CD4-positive, alpha-beta memory T cell (primary cell): ENCODE measurements at places on chromosomes 2 and 18. TPM values are rescaled to one million over a fixed set of nuclear protein-coding genes. Genes with fewer than 3 reads are reported as not detected.

CSRNP3 gene
- not detected for total RNA-seq

DNA sequence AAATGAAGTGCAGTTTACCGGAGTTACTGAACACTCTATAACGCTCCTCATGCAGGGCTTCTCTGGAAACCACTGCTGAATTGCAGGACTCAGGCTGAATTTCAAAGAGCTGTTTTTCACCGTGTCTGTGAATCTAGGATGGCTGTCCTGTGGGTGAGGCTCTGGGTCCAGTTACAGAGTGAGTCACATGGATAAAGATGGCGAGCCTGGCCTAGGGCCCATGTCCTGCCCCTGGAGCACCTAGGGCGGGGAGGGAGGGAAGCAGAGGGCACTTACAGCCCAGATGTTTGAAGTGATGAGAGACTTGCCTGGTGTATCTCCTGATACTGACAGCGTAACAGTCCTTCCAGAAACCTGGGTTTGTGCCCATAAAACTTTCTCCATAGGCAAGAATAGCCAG, 583.0 kb downstream of the IRS1 start:
- DNase-seq = no peak

DNA sequence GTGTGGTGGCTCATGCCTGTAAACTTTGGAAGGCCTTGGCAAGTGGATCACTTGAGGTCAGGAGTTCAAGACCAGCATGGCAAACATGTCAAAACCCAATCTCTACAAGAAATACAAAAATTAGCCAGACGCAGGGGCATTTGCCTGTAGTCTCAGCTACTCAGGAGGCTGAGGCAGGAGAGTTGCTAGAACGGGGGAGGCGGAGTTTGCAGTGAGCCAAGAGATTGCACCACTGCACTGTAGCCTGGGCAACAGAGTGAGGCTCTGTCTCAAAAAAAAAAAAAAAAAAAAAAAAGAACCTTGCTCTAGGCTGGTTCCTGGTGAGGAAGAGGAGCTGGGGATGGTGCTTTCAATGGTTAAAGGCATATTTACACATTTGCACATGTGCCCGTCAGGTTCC, 129.4 kb downstream of the LYPD6B start:
- no peak for DNase-seq

DNA sequence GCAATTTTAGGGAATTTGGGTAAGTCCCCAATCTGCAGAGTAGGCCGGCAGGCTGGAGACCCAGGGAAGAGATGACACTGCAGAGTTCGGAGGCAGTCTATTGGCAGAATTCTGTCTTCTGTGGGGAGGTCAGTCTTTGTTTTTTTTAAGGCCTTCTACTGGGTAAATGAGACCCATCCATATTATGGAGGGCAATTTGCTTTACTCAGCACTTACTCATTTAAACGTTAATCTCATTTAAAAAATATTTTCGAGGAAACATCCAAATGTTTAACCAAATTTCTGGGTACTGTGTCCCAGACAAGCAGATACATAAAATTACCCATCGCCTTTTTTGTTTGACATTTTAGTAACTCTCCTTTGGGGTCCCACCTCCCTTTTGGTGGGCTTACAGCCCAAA, 139.5 kb downstream of the IRS1 start:
- no peak for DNase-seq

DNA sequence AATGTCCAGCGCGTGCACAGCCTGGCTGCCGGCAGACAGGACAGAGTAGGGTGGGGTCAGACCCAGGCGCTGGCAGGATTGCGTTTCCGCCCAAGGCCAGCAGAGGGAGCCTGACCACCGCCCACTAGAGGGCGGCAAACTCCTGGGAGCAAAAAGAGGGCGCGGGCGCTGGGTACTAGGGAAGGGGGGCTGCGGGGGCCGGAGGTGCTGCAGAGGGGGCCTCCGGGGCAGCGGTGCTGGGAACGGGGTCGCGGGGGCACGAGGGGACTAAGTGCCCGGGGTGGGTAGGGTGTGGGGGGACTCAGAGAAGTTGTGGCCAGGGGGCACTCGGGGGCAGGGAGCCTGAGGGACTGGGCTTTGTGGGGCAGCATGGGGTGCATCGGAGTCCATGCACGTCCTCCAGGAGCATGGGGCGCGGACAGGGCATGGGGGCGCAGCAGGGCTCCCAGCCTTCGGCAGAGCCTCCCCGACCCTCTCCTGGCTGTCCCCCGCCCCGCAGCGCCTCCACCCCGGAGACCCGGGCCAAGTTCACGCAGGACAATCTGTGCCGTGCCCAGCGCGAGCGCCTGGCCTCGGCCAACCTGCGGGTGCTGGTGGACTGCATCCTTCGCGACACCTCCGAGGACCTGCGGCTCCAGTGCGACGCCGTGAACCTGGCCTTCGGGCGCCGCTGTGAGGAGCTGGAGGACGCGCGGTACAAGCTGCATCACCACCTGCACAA, 3.2 kb downstream of the TEKT4 start:
- peak; percentile 45 for DNase-seq

DNAJC5G gene
- total RNA-seq = not detected

DNA sequence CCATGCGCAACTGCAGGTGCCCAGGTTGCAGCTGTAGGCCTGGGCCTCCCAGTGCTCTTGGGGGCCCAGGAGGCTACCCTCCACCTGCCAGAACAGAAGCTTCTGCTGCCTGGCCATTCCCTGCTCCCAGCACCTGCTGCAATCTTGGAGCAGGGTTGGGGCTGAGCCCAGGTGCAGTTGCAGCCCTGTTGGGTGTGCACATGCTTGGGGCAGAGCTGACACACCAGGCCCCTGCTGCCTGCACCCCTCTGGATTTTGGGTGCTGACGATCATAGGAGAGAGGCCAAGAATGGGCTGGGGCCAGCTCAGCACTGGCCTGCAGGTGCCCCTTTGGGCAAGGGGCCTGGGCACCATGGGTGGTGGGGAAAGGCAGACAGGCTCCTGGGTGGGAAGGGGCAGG, 20.5 kb upstream of the SP140L start:
- DNase-seq = no peak

- no peak for DNase-seq
Measured at GRCh38 chr18:27276479-27276878, 91.4 kb upstream of the CHST9 start.

DNA sequence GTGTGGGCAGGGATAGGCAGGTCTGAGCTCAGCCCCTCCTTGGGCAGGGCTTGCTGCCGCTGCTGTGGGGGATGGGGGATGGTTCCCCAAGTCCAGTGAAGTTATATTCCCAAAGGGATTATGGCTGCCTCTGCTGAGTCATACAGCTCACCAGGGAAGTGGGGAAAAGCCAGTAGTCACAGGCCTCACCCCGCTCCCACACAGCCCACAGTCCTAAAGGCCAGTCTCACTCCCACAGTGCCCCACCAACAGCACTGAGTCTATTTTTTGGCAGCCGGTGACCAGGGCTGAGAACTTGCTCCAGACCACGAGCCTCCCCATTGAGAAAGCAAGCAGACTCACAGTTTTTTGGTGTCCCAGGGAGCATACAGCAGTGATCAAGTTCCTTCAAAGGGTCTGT, 173.3 kb downstream of the OSR1 start:
- no peak for DNase-seq

GRCh38 chr2:241534701-241535375, 23.7 kb upstream of the BOK start:
- DNase-seq = no peak

REEP1 gene
- not detected for total RNA-seq

- DNase-seq = no peak
Measured at GRCh38 chr2:134683561-134684112, 35.2 kb downstream of the TMEM163 start.

ITPRIPL1 gene
- total RNA-seq = 11.7 TPM

DNA sequence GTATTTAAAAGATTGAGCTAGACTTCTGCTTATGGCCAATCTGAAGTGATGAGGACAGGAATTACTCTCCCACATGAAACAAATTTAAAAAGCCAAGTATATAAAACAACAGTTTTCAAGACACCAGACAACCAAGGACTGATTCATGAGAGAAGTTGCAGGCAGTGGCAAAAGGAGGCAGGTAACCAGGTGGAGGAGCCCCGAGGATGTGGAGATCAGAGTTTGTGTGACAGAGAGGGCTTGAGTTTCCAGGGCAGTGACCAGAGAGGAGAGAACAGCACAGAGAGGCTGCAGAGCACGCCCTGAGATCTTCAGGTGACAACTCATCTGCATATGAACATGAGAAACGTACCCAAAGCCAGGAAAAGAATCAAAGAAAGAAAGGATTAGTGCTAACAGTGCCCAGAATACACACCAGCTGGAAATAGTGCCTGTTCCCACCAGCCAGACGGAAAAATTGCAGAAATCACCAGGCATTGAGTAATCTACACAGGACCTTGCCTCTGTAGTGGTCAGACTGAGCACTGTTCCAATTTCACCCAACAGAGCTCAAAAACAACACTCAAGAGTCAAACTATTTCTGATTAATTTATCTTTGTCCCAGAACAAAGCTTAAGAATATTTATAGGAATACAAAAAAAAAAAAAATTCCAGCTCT, 173.1 kb downstream of the SEPTIN10 start:
- no peak for DNase-seq

DNA sequence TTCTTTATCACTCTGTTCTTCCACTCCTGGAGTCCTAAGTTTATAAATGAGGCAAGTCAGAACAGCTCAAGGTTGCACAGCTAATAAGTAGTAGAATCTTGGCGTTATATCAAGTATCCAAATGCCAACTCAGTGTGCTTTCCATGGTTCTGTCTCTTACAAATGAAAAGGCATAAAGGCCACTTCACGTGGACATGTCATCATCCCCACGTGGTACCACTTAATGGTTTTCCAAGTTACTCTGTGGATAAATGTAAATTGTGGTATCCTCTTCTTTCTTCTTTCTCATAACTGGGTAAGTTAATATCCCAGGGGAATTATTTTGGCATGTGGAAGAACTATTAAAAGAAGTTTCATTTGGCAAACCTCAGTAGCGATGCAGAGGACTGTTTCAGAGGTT, 131.5 kb upstream of the L3MBTL4 start:
- DNase-seq = no peak

GRCh38 chr2:221532641-221533040, 39.5 kb downstream of the EPHA4 start:
- no peak for DNase-seq

DNA sequence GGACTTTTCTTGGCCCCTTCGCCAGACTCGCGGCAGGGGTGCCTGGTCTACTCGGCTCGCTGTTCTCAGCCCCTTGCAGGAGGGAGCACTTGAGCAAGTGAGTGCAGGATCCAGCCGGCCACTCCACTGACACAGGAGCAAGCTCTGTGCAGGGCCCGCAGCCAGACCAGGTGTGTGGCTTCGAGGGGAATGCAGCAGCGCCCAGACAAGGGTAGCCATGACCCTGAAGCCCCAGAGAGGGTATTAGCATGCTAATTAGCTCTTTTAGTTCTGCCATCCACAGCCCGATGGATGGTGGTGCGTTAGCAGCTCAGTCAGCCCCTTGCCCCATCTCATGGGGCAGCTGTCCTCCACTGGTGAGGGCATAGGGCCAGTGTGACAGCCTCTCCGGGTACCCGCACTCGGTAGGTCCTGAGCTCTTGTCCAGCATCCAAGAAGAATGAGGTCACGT, 103.2 kb upstream of the HS6ST1 start:
- DNase-seq = no peak

DNA sequence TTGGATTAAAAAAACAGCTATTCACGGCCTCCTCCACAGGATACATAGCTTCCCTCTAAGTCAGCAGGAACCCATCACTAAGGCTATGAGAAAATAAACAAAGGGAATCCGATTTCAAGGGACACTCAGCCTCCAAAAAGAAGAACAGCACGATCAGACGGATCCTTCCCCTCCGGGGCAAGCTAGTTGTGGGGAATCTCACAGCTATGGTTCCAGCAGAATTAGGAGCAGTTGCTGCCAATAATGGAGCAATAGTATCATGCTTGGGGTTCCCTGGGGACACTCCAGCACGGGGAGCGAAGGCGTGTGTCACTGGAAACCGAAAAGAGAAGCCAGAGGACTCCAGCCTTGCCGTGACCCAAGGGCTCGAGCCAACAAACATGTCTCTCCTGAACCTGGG, 163.1 kb downstream of the TTC32 start:
- DNase-seq = no peak

DNA sequence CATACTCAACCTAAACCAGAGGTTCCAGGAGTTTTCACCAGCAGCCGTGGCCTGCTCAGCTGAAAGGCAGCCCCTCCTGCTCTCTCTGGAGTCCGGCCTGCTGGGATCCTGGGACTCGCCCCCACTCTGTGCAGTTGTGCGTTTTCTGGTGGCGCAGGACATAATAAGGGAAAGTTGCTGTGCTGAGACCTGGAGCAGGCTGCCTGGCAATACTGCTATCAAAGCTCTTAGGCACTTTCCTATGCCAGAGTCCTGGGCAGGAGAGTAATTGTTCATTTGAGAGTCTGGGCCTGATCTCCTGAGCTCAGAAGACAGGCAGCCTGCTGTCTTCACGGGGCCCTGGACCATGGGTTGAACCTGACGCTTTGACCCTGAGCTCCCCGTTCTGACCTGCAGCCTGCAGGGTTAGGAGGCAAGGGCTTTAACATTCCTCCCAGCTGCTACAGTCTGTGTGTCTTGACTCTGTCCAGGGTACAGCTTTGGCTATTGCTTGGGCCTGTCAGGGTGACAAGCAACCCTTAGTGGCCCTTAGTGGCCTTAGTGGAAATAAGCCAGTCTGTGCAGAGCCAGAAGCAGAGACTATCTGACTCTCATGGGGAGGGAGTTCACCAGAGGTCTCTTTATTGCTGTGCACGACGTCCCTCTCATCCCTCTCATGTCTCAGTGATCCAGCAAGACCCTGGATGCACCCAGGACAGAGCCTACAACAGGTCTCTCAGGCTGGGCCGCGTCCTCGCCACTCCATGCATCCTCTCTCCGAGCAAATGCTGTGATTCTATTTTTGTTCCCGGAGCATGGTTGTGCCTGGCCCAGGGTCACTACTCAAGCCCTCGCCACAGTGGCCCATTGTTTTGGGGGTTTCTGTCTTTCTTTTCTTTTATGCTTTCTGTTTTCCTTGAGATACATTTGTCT, 60.6 kb downstream of the ACKR3 start:
- no peak for DNase-seq

MC5R gene
- not detected for total RNA-seq

TMEM169 gene
- total RNA-seq = 5.1 TPM

- DNase-seq = no peak
Measured at GRCh38 chr2:69061525-69061924, 48.5 kb downstream of the ANTXR1 start.

DNA sequence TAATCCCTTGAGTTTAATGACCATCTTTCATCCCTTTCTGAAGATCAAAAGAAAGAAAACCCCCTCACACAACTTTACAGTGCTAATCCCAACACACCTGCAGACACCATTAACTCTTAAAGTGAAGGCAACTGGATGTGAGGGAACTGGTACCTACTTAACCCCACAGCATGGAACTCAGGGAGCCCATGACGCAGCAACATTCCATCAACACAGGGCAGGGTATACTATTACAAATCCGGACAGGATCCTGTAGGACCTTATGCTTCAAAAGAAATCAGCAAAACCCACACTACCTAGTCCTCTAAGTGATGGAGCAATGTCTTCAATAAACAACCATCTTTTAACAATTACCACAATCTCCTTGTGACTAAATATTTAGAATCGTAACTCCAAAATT, 78.6 kb downstream of the FARSB start:
- DNase-seq = no peak

DNA sequence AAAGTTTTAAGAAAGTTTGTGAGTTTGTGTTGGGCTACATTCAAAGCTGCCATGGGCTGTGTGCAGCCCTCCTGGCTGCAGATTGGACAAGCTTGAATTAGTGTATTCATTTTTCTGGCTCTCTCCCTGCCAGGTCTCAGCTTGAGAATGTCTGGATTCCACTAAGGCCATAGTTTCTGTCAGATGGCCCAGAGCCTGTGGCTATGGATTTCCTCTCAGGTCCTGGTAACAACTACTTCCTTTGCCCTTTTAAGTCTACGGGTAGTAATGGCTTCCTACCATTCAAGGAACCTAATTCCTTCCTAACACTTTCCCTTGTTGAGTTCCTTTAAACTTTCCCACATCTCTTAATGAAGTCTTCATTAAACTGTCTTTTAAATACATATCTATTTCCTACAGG, 24.3 kb upstream of the PSMD14 start:
- DNase-seq = no peak

GKN2 gene
- total RNA-seq = not detected
